ENCODE measurements at places on chromosomes 7 and 10.

DNA sequence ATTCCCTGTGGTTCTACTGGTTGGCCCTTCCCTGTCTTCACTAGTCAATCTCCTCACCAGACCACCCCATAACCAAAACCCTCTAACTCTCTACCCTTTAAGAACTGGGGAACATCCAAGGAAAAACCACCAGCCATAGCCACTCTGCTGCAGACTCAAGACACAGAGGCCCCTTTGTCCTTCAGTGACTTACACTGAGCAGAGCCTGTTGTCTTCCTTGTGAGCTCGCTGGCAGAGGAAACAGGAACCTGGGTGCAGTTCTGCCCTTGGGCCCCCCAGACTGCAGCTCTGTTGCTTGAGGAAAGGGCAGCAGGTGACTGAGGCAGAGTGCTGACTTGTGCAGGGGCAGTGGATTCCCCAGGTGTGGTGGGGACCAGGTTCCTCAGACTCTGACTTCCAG is 30.6 kb downstream of the ZC3HAV1 start:
- no peak for DNase-seq

GRCh38 chr7:5526100-5526905 is 102.7 kb upstream of the TNRC18 start:
- DNase-seq, result no peak

- DNase-seq, result no peak
Observed at GRCh38 chr7:135706858-135707569, 21.0 kb downstream of the SLC13A4 start.

- DNase-seq, result no peak
Observed at GRCh38 chr7:49483142-49483541, 290.3 kb upstream of the VWC2 start.

- DNase-seq, result no peak
Observed at GRCh38 chr7:44122529-44122928, 819 bp downstream of the POLD2 start.

- DNase-seq, result peak; percentile 57
Observed at GRCh38 chr7:50197549-50197948, 104.5 kb upstream of the ZPBP start.

- no peak for DNase-seq
Observed at GRCh38 chr7:158445421-158446175, 142.0 kb downstream of the PTPRN2 start.

- no peak for DNase-seq
Observed at GRCh38 chr7:20310963-20311742, 19.5 kb upstream of the ITGB8 start.

GRCh38 chr7:44801890-44802289 is 5.4 kb downstream of the PPIA start:
- DNase-seq, result no peak

GRCh38 chr10:114520453-114520852 is 116.2 kb upstream of the AFAP1L2 start:
- DNase-seq, result no peak

GRCh38 chr10:101563007-101563406 is 25.1 kb downstream of the POLL start:
- no peak for DNase-seq

GRCh38 chr7:105885387-105886111 is 9.2 kb upstream of the ATXN7L1 start:
- DNase-seq, result no peak

- no peak for DNase-seq
Observed at GRCh38 chr7:11858622-11859302, 26.8 kb upstream of the THSD7A start.

DNA sequence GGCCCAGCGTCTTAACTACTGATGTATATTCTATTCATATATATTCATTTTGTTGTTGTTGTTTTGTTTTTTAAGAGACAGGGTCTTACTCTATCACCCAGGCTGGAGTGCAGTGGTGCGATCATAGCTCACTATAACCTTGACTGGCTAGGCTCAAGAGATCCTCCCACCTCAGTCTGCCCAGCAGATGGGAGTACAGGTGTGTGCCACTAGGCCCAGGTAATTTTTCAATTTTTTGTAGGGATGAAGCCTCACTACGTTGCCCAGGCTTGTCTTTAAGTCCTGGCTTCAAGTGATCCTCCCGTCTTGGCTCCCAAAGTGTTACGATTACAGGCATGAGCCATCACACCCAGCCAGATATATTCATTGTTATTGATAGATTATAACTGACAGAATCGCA is 12.9 kb upstream of the STN1 start:
- no peak for DNase-seq

- DNase-seq, result no peak
Observed at GRCh38 chr10:129345763-129346162, 121.3 kb upstream of the MGMT start.

DNA sequence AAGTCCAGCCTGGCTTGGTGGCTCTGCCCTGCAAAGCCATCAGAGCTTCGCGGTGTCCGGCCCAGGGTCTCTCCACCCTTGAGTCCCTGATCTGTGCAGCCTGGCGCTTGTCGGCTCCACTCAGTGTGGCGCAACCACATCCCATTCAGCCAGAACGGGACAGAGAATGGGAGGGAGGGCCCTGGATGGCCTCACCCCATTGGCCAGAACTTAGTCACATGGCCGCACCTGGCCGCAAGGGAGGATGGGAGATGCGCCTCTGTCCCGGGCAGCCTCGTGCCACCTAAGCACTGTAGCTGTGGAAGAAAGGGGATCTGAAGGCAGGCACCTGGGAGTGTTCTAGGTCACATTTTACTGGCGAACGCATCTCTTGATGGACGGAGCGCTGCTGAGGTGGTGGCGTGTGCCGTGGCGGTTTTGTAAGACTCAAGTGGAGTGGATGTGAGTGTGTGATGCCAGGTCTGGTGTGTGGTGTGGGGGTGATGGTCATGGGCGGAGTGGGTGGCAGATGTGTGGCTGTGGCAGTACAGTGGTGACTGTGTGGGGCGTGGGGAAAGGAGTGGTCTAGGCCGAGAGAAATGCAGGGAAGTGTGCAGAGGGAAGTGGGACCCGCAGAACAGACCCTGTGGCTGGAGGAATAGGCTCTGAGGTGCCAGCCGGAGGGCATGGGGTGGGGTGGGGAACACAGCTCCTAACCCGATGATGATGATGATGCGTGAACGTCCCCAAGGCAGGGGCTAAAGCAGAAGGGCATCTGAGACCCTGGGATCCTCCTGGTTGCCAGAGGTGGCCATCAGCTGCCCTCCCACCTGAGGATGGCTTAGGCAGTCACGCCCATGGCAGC is 19.0 kb downstream of the CLEC2L start:
- no peak for DNase-seq

DNA sequence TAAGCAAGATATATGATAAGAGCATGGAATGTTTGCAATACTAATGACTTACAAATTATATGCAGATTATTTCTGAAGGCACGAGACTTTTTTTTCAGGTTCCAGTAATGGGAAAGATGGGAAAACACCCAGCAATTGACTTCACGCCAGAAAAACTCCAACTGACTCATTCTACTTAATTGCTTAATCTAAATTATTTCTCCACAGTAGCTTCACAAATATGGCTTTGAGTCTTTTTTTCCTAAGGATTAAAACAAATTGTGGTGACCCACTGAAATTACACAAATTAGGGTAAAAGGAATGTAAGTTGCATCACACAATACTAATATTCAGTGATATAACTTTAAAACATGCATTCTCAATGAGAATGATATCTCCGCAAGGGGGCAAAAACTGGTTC is 138.7 kb downstream of the GNAI1 start:
- no peak for DNase-seq

DNA sequence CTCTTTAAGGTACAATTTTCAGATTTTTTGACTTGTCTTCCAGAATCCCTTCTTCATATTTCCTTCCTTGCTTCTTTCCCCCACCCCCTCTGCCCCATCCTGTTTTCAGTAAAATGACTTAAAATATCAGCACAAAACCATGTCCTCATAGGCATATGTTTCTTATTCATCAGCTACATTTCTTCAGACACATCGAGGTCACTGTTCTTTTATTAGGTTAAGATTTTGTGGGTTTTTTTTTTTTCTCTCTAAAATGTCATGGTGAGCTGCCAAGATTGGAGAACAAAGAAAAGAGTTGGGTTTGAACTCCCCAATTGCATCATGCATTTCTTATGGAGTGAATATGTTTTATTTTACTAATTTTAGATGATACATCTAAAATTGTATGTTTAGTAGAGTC is 35.8 kb downstream of the LAMB4 start:
- no peak for DNase-seq

GRCh38 chr10:133403359-133403758 is 9.4 kb downstream of the MTG1 start:
- DNase-seq, result no peak

GRCh38 chr7:138235207-138235606 is 158.9 kb downstream of the AKR1D1 start:
- no peak for DNase-seq

- DNase-seq, result no peak
Observed at GRCh38 chr10:109475711-109476421, 447.4 kb downstream of the XPNPEP1 start.

DNA sequence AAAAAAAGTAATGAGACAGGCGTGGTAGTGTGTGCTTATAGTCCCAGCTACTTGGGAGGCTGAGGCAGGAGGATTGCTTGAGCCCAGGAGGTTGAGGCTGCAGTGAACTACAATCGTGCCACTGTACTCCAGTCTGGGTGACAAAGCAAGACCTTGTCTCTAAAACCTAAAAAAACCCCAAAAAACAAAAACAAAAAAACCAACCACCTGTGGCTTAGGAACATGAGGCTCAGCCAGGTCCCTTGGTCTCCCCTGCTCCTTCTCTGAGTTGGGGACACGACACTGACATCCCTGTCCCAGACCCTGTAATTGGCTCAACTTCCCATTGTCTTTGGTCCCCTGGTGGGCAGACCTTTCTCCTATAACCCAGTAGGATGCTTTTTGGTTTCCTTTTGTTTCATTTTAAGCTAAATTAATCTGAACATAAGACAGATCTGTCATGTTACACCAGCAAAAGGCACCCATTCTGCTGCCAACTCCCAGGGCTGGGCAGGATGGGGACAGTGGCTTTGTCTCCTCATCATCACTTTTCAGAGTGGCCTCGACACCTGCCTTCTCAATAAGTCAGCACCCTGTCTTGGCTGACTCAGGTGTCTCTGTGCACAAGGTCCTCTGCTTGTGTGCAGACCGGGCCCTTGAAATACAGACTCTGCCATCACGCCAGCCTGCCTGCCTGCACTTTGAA is 74.4 kb downstream of the MYL10 start:
- no peak for DNase-seq

DNA sequence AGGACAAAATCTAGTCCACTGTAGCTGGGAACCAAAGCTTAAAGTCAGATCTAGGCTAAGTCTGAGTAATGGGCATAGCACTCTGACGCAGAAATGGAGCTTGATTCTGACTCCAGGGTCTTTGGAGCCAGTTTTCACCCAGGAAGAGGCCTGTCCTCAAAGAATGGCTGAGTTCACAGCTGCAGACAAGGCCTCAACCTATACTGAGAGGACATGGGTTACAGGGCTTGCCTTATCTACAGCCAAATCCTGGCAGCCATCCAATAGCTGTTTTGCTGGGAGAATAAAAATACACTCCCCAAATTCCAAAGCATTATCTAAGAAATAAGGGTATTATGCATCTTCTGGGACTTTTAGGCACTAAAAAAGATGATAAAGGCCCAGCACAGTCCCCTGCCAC is 154.8 kb downstream of the RAPGEF5 start:
- DNase-seq, result no peak

Measured in T-helper 1 cell (primary cell).